ENCODE measurements at places on chromosomes 3 and 15.
A peak's percentile ranks its signal among the peaks of the same experiment; 100 is the strongest.

- DNase-seq = no peak
Observed at GRCh38 chr3:100653604-100654294, 44.3 kb downstream of the ADGRG7 start.

DNA sequence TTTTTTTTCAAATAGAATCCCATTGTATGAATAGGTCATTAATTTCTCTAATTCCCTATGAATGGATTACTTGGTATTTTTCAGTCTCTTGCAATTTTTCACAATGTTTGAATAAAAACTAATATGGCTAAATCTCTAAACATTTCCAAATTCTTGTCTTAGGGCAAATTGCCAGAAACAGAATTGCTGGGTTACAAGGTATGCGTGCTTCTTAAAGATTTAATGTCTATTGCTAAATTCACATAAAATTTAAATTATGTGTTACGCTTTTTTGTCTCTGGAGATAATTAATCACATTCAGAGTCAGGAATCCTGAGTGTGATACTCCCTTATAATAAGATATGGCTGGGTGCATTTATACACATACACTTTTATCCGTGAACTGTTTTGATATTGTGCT, 264.5 kb upstream of the TBL1XR1 start:
- DNase-seq = no peak

- DNase-seq = no peak
Observed at GRCh38 chr15:33547876-33548275, 237.1 kb downstream of the RYR3 start.

DNA sequence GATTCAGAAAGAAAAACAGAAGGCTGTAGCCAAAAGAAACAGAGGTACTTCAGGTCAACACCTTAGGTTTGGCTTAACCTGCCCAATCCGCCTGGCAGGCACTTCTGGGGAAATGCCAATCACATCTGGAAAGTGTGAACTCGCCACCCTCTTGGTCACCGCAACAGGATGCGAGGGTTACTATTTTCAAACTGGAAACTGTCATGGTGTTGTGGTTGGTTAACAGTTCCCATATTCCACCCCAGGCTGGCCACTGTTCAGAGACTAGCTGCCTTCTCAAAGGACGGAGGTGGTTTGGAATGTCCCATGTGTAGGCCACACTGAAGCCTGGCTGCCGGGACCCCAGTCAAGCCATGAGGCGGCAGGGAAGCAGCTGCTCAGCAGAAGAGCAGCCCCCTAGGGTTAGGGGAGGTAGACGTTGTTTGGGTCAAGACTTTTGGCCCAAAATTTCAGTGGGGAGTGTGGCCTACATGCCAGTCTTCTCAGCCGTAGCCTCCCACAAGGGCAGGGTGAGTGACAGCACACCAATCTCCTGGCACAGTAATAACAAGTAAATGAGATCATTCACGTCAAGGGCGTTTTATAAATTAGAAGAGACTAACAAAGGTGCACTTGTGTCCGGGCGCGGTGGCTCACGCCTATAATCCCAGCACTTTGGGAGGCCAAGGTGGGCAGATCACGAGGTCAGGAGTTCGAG, 54.6 kb downstream of the UMPS start:
- DNase-seq = no peak

DNA sequence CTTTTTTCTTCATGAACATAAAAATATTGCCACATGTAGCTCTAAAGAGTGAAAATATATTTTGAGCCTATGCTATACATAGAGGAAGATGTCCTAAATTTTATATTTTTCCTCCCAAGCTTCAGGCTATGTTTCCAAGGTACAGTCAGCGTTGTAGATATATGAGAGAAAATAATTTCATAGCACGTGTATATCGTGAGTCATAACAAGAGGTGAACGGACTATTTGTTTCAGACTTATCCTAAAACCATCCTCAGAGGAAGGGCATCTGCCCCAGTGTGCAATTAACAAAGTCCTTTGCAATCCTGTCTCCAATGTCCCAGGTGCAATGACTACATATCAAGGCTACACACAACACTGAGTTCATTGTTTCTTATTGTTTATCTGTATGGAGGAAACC, 177.3 kb upstream of the ARRDC4 start:
- DNase-seq = no peak

DNA sequence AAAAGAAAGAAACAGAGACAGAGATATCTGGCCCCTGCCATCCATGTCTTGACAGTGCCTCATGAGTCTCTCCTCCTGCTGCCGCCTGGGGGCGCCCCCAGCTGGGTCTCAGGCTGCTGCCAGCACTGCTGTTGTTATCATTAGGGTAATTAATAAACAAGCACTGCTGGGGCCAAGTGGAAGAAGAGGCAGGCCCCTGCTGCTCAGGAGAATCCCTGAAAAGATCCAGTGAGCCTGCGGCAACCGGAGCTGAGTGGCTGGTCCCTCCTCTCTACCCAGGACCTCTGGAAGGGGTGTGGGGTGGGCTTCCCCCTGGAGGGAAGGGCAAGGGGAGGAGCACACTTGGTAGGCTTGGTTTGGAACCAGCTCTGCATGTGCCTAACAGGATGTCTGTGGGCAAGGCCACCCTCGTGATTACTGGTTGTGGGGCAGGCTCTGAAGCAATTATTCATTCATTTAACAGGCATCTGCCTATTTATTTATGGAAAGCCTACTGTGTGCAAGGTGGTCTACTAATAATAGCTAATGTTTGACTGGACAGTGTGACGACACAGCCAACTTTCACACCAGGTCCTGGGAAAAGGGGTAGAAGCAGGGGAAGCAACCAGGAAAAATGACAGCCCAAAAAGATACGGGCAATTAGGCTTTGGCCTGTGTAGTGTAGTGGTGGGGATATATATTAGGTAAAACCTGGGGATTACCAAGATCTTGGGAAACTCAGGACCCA, 1.2 kb upstream of the TYRO3 start:
- DNase-seq = peak; percentile 50

- DNase-seq = no peak
Observed at GRCh38 chr15:63396152-63396928, 14.7 kb upstream of the CA12 start.

GRCh38 chr3:97692831-97693230, 71.7 kb upstream of the ARL6 start:
- DNase-seq = no peak

DNA sequence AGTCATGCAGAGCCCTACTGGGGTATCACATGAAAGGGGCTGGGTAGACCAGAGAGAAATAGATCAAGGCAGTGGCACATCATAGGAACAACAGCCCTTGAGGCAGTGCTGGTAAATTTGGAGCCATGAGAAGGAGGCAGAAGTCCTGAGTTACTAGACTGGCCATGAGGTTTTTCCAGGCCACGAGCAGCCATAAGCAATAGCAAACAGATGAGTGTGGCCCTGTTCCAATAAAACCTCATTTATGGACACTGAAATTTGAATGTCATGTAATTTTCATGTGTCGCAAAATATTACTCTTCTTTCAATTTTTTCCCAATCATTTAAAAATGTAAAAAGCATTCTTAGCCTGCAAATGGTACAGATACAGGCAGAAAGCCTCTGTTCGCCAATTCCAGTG, 28.1 kb upstream of the LRRN1 start:
- DNase-seq = no peak

DNA sequence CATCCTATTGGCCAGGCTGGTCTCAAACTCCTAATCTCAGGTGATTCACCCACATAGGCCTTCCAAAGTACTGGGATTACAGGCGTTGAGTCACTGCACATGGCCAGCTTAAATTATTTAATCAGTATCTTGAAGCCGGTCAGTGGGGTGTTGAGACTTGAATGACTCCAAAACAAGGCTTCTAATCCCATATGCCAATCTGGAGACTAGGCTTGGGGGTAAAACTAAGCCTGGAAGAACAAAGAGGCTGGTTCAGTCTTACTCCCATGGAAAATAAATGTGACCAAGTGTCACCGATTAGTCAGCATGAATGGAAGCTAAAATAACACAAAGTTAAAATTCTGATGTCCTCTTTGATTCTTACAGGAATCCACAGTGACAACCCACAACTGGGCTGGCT, 509.1 kb downstream of the FOXP1 start:
- DNase-seq = no peak

- no peak for DNase-seq
Observed at GRCh38 chr3:133016838-133017309, 21.3 kb upstream of the TMEM108 start.

DNA sequence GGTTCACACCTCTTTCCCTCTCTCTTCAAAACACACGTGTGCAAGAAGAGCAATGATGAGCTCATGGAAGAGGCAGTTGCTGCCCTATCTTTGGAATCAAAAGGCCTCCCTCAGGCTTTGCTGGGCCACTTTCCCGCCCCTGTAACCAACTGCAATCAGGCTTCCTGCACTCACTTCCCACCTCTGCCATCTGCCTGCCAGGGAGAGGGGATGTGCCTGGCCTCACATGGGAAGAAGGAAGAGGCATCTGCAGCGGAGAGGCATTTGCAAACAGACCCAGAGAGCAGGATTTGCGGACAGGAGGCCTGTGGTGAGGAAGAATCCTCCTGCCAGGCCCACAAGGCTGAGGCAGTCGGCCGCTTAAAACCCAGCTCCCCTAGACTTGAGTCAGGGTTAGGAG, 175.6 kb upstream of the ATP10A start:
- no peak for DNase-seq

- no peak for DNase-seq
Observed at GRCh38 chr3:47010111-47010712, 30.7 kb downstream of the NBEAL2 start.

DNA sequence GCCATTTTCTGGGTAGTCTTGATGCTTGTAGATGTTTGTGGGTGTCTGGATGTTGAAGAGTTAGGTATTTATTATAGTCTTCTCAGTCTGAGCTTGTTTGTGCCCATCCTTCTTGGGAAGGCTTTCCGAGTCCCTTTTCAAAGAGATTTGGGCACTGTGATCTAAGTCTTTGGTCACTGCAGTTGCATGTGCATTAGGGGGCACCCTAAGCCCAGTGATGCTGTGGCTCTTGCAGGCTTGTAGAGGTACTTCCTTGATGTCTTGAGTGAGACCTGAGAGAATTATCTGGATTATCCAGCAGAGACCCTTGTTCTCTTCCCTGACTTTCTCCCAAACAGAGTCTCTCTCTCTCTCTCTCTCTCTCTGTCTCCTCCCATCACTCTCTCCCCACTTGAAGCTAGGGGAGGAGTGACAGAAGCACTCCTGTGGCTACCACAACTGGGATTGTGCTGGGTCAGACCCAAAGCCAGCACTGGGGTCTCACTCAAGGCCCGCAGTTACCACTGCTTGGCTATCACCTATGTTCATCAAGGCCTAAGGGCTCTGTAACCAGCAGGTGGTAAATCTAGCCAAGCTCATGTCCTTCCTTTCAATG, 68.5 kb downstream of the TMCO5A start:
- no peak for DNase-seq

- DNase-seq = no peak
Observed at GRCh38 chr15:42184296-42184695, 23.8 kb downstream of the VPS39 start.

GRCh38 chr15:41180206-41180789, 50.3 kb downstream of the EXD1 start:
- DNase-seq = no peak

DNA sequence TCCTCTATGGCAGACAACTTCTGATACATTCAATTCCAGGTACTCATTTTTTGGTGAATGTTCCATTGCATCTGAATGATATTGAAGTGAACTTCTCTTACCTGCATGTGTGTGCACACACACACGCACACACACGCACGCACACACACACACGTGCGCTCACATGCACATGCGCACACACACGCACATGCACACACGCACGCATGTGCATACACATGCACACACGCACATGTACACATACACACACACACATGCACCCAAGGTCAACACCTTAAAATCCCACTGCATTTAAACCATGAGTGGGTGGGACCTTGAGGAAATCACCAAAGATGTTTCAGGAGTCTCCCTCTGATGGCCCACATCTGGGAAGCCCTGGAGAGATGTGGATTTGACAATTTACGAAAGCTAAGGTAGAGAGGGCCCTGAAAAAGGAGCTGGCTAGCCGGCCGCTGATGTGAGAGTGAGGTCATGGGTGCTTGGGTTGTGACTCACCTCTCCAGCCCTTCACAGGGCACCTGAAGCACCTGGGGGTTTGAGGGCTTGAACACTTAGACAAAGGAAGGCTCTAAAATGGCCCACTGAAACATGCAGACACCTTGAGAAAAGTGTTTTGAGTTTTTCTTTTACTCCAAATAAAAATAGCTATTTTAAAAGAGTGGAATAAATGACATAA, 269.1 kb upstream of the LRRFIP2 start:
- DNase-seq = no peak

DNA sequence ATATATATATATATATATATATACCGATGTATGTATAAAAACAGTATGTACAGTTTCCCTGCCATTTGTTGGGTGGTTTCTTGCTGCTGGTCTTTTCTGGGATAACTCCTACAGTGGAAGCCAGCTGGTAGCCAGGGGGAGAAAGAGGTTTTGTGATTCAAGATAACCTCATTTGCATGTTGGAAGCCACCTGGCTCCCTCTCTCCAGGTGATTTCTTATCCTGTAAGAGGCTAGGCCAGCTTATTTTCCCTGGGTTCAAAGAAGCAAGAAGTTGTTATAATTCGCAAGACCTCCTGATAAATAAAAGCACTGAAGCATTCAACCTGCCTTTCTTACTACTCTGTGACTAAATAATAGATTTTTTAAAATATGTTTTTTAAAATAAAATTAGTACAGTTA, 443.3 kb downstream of the VGLL3 start:
- DNase-seq = no peak

- DNase-seq = no peak
Observed at GRCh38 chr15:61938249-61938648, 122.0 kb downstream of the VPS13C start.

- no peak for DNase-seq
Observed at GRCh38 chr3:143442814-143443447, 323.4 kb downstream of the CHST2 start.

DNA sequence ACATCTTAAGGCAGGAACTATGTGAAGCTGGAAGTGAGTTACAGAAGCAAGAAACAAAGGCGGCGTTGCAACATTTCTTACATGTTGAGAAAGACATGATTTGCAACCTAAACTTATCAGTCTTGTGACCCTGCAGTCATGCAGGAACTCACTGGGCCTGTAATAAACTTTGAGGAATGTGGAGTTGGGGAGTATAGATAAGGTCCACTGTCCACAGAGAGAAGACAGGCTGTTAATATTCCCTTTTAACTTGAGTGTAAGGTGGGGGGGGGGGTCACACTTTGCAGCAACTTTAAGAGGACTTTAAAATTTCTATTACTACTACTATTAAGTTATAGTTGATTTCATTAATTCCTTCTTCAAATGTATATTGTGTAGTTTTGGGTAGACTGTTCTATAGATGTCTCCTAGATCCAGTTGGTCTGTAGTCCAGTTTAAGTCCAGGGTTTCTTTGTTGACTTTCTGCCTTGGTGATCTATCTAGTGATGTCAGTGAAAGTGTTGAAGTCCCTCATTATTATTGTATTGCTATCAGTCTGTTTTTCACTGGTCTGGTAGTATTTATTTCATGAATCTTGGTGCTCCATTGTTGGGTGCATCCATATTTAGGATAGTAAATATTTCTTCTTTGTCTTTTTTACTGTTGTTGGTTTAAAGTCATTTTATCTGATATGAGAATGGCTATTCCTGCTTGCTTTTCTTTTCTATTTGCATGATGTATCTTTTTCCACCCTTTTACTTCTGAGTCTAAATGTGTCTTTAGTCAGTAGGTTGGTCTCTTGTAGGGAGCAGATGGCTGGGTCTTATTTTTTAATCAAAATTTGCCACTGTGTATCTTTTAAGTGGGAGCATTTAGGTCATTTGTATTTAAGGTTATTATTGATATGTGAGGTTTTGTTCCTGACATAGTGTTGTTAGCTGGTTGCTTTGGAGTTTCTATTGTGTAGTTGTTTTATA, 15.6 kb upstream of the FAM98B start:
- DNase-seq = no peak

All from stimulated activated naive CD4-positive, alpha-beta T cell (primary cell).